ENCODE measurements at places on chromosomes 3 and 15. TPM values are rescaled to one million over a fixed set of nuclear protein-coding genes. Genes with fewer than 3 reads are reported as not detected.

The VILL gene
- 11.4 TPM for total RNA-seq

The GOLGA8T gene
- not detected for total RNA-seq

The CELSR3 gene
- total RNA-seq = 15.2 TPM

The MCF2L2 gene
- total RNA-seq = 4.8 TPM

- DNase-seq = no peak
Measured at GRCh38 chr3:126525091-126525852, 1.3 kb downstream of the CHST13 start.

GRCh38 chr3:73637042-73637441, 12.3 kb upstream of the PDZRN3 start:
- no peak for DNase-seq

- no peak for DNase-seq
Measured at GRCh38 chr3:121152573-121152972, 244.6 kb downstream of the STXBP5L start.

DNA sequence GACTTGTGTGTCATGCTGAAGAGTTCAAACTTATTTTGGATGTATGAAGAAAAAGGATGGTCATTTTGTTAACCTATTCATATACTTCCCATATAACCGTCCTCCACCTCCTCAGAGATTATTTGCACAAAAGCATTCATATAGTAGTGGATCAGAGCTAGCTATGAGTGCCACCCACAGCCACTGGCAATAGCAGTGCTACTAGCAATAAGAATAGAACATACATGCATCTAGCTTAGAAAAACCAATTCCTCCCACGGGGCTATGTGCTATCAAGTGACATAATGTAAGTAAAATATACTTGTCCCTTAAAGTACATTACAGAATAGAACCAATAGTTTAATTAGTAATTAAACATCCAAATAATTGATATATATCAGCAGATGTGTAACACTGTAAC, 10.3 kb upstream of the ZBED2 start:
- peak; percentile 55 for DNase-seq

DNA sequence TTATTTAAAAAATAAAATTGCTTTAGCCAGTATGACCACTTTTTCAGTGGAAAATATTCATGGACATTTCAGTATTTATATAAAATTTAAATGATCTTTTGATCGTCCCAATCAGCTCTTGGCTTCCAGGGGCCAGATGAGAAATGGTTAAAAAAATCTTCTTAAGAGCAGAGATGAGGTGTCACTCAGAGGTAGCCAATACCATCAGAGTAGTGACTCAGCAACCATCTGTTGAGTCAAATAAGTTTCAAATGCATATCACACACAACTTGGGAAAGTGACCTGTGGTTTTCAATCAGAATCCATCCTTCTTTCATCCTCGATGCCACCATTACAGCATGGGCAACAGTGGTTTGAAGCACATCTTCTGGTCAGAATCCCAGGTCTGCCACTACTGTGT, 958.8 kb upstream of the NR2F2 start:
- DNase-seq = no peak

- no peak for DNase-seq
Measured at GRCh38 chr3:157139938-157140534, 19.9 kb downstream of the CCNL1 start.

- no peak for DNase-seq
Measured at GRCh38 chr3:25783661-25784512, 644 bp upstream of the NGLY1 start.

DNA sequence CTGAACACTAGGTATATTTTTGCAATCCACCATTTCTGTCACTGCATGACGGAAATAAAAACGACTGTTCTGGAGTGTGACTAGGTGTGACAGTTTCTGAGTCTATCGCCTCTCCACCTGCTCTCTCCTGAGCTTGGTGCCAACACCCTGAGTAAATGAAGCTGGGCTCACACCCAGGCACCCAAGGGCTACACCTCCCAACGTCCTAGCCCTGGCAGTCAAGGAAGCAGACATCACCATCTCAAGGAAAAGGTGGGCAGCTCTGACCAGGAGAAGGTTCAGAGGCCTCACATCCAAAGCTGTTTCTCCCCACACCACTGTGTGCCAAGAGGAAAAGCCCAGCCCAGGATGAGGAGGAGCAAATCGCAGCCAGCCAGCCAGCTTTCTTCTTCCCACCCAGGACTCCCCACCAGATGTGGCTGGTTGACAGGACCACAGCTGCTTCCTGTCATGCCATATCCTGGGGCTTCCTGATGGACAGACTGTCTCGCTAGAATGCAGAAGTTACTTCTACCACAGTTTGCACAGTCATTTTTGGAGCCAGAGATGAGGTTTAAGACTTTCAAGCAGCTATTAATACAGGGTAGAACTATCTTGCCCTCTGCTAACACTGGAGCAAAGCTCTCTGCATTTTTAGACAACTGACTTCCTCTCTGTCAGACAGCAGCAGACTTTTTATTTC, 3.3 kb downstream of the SCAMP2 start:
- DNase-seq = peak; percentile 83

DNA sequence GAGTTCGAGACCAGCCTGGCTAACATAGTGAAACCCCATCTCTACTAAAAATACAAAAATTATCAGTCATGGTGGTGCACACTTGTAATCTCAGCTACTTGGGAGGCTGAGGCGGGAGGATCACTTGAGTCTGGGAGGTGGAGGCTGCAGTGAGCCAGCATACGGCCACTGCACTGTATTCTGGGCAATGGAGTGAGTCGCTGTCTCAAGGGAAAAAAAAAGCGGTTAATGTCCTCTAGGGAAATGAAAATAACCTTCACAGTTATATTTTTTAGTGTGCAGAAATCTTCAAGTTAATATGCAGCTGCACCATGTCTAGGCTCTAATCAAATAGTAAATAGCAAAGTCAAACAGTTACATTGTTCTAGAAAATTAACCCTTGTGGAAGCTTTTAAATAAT, 14.8 kb downstream of the CEP19 start:
- DNase-seq = no peak

- no peak for DNase-seq
Measured at GRCh38 chr3:98980915-98981596, 79.6 kb upstream of the DCBLD2 start.

GRCh38 chr3:13577181-13578121, 28.5 kb downstream of the FBLN2 start:
- no peak for DNase-seq
